ENCODE measurements at places on chromosomes 12 and 14. TPM values are rescaled to one million over a fixed set of nuclear protein-coding genes. Genes with fewer than 3 reads are reported as not detected.
A peak's percentile ranks its signal among the peaks of the same experiment; 100 is the strongest.

DNA sequence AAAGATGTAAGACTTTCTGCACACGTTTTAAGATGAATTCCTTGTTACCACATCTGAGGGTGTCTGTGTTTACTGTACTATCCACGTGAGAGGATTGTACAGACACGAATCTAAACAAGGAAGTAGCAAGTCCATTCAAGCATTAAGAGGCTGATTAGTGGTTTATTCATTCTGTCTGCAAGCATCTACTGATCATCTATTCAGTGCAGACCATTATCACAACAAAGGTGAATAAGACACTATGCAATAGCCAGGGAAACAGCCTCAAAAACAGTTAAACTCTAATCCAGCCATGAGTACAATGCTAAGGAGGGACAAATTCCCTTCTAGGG lies 111.6 kb upstream of the PZP start:
- no peak for DNase-seq

Gene RNASE3
- not detected for total RNA-seq

Gene TAS2R31
- 2.0 TPM for total RNA-seq

Gene DPY19L2
- 6.0 TPM for total RNA-seq

GRCh38 chr14:95918466-95918865 lies 41.8 kb downstream of the TUNAR start:
- no peak for DNase-seq

Gene NYNRIN
- total RNA-seq = 0.05 TPM

Gene VASH1
- 8.1 TPM for total RNA-seq

- no peak for DNase-seq
Measured at GRCh38 chr14:48914921-48915320, 671.3 kb downstream of the RPS29 start.

DNA sequence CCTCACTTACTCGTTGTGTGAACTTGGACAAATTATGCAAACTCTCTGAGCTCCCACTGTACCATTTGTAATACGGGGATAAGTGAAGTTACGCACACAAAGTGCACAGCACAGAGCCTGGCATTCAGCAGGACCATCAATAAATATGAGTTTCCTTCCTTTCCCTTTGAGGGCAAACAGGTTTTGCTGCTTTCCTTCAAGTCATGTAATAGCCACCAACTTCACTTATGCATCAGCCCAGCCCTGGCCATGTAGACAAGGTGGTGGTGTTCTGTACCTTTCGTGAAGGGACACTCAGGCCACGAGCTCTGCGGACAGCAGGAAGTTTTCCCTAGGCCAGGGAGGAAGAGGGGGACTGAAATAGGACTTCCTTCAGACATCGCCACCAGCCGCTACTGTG lies 272.7 kb downstream of the CACNA1C start:
- DNase-seq = no peak

Gene CLEC4E
- total RNA-seq = not detected

DNA sequence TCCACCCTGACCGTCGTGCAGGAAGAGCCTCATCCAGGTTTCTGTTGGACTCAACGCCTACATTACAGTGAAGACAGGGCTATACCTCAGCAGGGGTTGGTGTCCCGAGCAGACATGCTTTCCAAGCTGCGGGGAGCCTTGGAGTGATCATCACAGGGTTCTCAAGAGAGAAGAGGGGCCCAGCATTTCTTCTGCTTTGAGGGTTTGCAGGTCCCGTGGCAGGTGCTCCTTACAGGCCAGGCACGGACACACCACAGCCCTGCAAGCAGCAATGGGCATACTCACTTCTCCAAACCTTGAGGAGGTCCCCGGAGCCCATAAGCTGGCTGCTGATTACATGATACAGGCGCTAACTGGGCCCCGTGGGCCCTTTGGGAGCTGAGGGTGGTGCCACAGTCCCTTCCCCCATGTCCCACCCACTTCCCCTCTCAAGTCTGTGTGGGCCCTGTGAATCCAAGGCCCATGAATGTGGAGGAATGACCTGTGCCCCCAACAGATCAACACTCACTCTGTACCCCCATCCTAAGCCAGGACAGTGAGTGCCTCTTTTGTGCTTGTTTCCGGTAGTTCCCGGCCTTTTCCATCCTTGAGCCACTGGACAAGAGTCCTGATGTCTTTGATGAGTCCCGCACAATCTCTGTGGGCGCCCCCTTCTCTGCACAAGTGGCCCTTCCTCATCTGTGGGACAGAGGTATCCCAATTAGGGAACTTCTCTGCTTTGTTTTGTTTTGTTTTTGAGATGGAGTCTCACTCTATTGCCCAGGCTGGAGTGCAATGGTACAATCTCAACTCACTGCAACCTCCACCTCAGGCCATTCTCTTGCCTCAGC lies 1.1 kb downstream of the AQP2 start:
- DNase-seq = no peak

GRCh38 chr12:93832131-93832530 lies 155.0 kb downstream of the CRADD start:
- no peak for DNase-seq

Gene SAMD4A
- total RNA-seq = 1.7 TPM

Gene SETD1B
- total RNA-seq = 33.7 TPM

- no peak for DNase-seq
Measured at GRCh38 chr14:53390008-53390407, 236.9 kb upstream of the DDHD1 start.

DNA sequence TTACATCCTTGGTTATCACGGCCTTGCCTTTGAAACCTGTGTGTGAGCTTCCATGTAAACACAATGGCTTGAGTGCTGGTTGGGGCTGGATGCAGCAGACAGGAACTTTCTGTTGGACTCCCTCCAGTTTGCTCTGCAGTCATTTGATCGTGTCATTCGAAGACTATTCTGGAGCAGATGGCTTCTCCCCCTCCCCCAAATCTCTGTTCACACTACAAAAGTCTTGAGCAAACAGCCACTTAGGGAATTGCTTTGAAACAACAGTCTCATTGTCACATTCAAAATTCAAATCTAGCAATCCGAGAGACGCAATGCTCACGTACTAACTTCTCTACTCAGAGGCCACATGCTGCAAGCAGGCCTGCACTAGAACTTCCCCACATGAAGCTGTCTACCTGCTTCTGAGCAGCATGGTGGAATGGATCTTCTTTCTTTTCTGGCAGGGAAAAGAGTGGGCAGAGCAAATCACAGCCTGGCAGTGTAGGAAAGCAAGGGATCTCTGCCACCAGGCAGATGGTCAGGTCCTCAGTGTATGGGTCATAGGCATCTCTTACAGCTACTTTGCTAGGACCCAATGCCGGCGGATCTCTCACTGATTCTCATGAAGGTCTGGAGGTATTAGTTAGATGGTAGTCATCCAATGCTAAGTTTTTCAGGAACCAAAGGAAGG lies 214.2 kb downstream of the PPM1H start:
- DNase-seq = no peak

DNA sequence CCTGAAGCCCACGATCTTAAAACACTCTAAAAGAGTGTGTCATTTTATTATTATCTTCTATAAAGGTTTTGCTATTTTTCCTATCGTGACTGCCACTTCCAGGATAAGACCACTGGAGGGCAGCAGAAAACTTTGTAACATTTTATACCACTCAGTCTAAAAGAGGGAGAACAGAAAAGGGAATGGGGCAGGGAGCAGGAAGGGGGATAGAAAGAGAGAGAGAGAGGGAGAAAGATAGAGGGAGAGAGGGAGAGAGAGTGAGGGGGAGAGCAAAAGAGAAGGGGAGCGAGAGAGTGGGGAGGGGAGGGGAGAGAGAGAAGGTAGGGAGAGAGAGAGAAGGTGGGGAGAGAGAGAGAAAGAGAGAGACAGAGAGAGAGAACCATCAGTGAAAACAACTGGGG lies 2.0 kb upstream of the ART4 start:
- peak; percentile 52 for DNase-seq

DNA sequence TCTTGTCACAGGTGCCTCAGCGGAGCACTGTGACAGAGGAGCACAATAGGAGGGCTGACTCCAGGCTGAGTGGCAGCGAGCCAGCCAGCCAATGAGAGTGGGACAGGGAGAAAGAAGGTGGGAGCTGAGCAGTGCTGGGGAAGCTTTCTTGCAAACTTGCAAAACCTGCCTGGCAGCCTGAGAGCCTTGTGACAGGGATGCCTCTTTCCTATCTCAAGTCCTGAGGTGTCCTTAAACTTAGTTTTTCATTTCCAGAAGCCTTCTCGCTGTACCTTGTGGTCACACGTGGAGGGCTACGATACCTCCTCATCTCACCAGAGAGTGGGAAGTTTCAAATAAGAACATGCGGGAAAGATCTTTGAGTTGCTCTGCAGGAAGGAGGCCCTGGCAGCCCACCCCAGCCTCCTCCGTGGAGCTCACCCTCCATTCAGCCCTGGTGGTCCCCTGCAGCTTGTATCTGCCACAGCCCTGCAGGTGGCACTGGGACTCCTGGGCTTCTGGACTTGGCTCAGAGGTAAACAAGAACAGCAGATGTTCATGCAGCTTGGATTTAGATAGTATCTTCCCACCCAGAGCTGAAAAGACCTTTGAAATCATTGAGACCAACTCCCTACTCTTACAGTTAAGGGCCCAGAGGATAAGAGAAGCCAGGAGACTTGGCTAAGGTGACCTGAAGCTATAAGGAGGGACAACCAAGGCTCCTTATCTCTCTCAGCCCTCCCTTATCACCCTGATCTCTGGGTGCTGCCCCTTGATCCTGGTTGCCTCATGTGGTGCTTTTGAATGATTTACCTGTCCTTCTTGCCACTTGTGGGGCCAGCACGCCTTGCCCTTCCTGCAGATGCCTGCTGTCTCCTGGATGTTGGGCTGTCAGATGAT lies 153.5 kb upstream of the MAX start:
- DNase-seq = no peak

DNA sequence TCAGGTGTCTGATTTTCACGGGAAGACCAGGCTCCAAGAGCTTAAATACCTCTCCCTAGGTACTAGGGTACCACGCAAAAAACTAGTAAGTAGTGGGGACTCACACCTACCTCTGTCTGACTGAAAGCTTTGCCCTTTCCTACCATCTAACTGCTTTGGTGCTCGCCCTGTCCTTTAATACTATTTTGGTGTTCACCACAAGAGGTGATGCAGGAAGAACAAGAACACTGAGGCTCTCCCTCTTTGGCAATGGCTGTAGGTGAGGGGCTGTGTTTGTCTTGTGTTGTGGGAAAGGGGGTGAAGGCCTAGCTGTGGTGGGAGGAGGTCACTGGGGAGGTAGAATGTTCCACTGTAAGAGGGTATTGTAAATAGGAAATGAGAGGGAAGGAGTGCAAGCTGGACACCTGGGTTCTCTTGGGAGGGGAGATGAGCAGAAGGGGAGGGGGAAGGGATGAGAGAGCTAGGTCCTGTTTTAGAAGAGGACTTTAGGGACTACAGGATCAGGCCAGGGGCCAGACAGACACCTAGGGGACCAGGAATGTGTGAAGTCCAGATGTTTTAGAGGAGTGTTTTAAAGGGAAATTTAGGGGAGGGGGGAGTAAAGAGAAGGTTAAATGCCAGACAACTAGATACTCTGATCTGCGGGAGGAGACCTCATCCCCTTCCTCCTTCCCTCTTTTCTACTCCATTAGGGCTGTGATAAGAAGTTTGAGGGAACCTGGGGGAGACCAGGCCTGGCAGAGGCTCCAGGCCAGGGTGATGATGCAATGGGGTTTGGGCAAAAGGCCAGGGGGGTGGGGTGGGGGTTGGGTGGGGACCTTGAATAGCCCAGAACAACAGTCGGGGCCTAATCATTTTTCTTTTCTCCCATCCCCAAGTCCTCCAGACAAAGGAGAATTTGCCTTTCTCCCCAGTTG lies 2.1 kb downstream of the ITGA5 start:
- DNase-seq = no peak

GRCh38 chr12:22248121-22248520 lies 86.4 kb downstream of the ST8SIA1 start:
- DNase-seq = no peak

DNA sequence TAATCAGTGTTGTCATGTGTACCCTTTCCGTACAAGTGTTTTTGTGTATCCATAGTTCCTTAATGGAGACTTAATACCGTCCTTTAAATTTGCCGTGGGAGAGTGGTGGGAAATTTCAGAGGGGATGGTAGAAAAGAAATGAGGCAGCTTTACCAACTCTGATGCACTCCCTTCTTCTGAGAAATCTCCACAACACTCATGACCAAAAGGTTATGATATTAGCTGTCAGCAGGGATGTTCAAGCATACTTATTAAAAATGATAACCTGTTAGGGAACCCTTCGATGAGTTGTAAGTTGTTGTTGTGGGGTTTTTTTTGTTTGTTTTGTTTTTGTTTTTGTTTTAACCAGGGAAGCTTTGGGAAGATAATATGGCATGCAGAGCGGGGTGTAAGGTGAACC lies 12.5 kb downstream of the RAB21 start:
- DNase-seq = no peak

DNA sequence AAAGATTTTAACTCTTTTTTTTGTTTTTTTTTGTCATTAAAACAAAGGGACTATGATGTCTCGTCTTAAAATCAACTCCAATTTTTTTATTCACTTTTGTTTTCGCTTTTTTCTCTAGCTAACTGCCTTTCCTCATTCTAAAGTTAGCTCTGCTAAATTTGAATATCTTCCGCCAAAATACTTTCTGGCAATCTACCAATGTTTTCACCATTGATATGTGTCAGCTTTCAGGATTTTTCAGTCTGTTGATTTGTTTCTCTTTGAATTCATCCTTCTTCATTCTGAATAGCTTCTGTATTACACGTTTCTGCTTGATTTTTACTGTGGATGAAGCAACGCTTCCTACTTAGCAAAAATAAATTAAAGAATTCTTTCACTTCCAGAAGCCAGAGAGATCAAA lies 38.7 kb upstream of the NOVA1 start:
- DNase-seq = no peak

GRCh38 chr12:130044991-130045621 lies 117.2 kb upstream of the FZD10 start:
- DNase-seq = no peak

- no peak for DNase-seq
Measured at GRCh38 chr12:53378222-53378621, 1.8 kb upstream of the SP1 start.

Gene TAS2R50
- total RNA-seq = 0.89 TPM

- peak; percentile 61 for DNase-seq
Measured at GRCh38 chr14:81219759-81220579, 790 bp downstream of the GTF2A1 start.

DNA sequence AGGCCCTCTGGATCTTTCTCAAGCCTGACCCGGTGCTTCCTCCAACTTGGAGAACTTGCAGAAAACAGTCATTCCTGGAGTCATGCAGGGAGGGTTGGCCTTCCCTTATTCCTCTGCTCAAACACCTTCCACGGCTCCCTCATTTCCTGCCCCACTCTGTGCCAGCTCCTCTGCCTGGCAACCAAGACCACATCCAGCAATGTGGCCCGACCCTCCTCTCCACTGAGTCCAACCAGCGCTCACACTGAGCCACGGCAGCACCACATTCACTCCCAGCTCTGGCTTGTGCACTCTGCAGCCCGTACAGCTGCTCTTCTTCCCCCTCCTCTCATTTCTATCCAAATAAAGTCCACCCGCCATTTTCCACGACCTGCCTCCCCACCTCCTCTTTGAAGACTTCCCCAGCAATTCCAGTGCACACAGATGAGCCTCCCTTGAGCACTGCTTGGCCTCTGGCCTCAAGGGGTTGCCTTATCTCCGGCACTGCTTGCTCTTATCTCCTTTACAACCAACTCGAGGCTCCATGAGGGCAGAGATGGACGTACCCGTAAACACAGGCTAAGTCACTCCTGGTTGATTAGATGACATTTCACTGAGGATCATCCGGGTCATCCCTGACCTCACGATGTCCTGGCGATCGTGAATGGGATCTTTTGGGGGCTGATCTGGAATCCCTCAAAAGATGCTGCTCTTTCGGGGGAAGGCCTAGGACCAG lies 5.4 kb downstream of the PGF start:
- DNase-seq = no peak

GRCh38 chr14:32224737-32225377 lies 21.8 kb upstream of the RNU6-8 start:
- DNase-seq = no peak
